ENCODE measurements at places on chromosomes 7 and 10.

DNA sequence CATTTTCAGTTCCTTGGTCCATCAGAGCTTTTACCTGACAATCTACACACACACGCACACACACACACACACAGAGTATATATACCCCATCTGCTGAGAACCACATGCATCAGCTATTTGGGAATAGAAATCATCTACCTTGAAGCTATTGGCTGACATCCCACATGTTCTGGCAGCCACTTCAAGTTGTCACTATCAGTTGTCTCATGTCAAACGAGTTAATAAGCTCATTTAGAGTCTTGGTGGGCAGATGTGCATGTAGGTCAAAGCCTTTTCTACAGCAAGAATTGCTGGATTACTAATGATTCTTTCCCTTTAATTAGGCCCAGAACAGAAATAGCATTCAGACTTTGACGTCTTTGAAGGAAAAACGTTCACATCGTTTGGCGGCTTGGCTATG is 36.8 kb downstream of the COL28A1 start:
- DNase-seq: no peak

DNA sequence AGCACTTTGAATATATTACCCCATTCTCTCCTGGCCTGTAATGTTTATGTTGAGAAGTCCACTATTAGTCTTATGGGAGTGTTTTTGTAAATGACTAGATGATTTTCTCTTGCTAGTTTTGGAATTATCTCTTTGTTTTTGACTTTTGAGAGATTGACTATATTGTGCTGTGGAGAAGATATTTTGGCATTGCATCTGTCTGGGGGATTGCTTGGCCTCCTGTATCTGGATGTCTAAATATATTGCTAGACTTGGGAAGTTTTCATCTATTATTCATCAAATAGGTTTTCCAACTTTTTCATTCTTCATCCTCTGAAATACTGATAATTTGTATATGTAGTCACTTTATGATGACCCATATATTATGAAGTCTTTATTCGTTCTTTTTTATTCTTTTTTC is 277.1 kb upstream of the PCDH15 start:
- DNase-seq: no peak

DNA sequence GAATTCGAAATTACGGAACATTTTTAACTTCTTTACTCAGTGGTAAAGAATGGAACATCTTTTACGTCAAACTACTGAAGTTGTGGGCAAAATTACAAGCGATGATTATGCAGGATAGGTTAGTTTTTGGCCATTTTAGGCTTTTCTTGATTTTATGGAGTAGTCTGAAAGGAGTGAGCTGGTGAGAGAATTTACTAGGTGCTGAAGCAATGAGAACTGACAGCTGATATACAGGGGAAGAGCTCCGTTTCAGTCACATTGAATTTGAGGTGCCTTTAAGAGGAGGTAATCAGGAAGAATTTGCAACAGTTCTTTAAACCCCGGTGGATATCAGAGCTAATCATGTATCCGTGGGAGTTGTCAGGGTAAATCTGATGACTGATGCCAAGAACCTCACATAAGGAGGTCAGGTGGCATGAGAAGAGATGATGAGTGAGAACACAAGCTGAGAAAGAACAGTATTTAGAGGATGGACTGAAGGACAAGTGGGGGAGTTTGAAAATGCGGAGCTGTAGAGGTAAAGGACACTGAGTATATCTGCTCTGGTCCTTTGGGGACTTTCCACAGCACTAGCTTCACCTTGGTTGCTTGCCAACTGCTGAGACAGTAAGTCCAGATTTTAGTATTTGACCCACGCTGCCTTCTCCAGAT is 104.3 kb downstream of the AHR start:
- DNase-seq: no peak

DNA sequence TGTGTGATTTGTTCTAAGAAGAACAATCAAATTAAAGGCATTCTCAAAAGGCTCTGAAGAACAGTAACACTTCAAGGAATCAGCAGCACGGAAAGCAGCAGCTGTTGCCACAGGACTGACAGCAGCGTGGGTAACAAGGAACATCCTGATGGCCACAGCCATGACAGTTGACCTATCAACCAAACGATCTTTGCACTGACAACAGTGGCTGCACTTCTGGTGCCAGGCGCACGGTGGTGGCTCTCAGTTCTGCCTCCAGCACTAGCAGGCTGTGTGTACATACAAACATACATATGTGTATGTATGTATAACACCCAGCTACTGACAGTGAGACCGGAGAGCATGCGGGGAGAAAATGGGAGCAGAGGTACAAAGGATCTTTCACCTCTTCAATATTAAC is 114.1 kb downstream of the ZFAND4 start:
- DNase-seq: no peak

GRCh38 chr10:99532687-99533495 is at the start of gene NKX2-3:
Gene NKX2-3, plus strand, starts transcription at chr10:99532942. Its CDS starts 190 bp downstream, at chr10:99533132.
- DNase-seq: no peak

DNA sequence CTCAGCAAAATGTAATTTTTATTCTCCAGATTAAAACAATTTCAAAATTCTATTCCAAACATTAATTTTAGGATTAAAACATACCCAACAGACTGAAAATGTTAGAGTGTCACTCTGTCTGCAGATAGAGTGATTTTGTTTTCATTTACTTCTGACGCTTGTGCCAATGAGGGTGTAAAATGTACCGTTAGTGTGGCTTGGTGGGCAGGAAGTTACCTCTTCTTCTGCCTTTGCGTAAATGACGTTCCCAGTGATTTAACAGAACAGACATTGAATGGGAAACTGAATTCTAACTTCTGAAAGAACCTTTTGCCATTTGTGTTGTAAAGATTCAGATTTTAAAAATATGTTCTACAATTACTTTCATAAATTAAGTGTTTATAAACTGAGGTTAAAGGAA is 47.0 kb upstream of the DRGX start:
- DNase-seq: no peak

DNA sequence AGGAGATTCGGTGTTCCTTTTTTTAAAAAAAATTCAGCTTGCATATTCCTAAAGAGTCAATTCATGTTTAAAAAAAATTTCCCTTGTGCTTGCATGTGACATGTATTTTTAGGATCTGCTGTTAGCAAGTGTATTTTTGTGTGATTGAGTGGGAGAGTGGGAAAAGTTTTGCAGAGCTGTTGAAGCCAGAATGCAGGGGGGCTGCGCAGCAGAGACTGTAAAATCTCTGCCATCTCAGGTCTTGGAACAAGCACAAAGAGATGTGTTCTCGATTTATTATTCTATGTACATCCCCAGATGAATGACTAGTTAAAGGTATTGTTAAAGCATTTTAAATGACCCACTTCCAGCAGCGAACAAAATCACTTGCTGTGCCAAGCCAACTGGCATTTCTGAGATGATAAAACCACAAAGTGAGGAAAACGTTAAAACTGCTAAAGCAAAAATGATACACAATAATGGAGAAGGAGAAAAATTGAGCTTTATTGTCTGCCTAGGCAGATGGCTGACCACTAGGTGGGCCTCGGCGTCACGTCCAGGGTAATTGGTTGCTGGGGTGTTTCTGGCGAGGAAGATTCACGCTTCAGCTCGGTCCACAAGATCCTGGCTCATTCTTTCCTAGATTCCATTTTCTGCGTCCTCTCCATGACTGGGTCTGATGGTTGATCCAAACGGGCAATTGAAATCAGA is 67.0 kb upstream of the ATRNL1 start:
- no peak for DNase-seq

- no peak for DNase-seq
These were observed 639.2 kb downstream of the KCNMA1 start for GRCh38 chr10:76998451-76998850.

- DNase-seq: no peak
These were observed 134.3 kb downstream of the ZMYND11 start for GRCh38 chr10:269440-270074.

DNA sequence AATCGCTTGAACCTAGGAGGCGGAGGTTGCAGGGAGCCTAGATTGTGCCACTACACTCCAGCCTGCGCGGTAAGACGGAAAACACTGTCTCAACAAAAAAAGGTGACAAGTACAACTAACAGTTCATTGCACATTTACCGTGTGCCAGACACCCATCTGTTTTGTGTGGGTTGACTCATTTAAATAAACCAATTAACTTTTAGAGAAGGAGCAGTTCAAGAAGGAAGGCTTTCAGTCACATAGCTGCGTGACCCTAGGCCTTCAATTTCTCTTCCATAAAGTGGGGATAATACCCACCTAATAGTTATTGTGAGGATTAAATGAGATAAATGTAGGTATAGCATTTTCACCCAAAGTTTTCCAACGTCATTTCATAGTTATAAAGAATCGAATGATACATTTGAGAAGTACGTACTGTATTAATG is 52.3 kb upstream of the KDM7A start:
- DNase-seq: no peak

DNA sequence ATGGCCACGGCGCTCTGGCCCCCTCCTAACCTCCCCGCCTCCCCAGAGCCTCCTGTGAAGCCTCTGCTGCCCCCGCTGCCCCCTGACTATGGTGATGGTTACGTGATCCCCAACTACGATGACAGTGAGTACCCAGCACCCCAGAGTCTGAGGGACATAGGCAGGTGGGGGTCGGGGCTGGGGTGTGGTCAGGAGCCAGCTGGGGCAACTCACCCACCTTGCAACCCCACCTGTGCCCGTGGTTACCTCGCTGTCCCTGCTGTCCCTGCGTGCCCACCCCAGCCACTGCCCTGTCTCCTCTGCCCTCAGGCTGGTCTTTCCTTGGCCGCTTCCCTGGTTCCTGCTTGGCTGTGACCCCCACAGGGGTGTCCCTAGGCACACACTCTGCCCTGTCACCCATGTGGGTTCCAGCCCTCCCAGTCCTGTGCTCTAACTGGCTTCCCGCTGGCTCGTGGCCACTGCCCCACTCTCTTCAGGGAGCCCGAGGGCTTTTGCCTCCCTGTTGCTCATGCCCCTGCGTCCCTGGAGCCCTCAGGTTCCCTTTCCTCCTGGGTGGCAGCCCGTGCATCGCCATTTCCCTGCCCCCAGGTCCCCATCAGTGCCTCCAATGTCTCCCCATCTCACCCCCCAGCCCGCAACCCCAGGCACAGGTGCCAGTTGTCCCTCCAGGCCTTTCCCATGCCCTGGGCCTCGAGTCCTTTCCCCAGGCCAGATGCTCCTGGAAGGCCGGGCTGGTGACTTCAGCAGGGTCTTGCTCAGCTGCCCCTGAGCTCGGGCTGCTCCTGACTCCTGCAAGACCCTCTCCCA is 4.0 kb downstream of the AEBP1 start:
- no peak for DNase-seq

- no peak for DNase-seq
These were observed 29.0 kb downstream of the TIMM23 start for GRCh38 chr10:46001187-46001756.

GRCh38 chr7:69177941-69178494 is 420.3 kb upstream of the AUTS2 start:
- no peak for DNase-seq

GRCh38 chr10:115093776-115094408 is 727 bp downstream of the ATRNL1 start:
- DNase-seq: no peak

GRCh38 chr7:47604496-47604890 is 22.6 kb upstream of the TNS3 start:
- DNase-seq: no peak

DNA sequence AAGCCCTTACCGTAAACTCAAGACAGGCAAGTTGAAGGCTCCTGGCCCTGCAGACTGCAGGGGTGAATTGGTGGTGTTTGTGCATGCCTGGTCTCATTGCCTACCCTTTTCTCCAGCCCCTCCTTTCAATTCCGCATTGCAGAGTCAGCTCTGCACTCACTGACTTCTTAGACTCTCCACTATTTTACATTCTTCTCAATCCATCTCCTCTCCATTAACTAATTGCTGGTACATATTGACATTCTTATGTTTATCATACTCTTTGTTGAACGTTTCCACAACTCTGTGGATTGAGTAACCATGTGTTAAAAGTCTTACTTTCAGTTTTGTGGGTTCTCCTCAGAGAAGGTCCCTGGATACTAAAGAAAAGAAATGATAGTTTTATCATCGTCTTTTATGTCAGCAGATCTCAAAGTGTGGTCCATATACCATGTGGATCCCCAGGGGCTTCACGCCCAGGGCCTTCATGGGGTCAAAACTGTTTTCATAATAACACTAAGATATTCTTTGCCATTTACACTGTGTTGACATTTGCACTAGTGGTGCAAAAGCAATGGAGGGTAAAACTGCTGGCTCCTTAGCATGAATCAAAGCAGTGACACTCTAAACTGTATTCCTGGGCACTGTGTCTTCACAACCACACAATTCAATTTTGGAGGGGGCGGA is 135.4 kb upstream of the FZD1 start:
- no peak for DNase-seq

DNA sequence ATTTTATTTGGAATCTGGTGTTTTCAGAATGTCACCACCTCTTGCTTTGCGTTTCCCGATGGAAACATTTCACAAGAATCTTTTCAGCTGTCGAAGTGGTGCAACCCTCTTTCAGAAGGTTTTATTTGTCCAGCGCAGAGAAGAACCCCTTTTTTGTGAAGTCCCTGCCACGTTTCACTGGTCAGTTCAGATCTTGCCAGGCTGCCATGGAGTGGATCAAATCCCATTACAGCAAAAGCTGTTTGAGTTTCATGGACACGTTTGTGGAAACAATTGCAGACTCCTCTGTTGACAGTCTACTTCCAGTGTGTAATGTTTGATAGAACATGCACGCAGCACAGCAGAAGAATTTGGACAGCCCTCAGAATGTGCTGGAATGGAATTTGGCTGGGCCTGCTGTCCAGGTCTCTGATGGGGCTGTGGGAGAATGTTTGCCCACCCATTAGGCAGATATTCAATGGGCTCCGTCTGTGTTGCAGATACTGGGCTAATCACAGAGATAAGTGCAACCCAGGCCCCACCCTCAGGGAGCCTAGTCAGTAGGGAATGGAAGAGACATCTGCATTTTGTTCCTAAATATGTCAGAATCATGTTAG is 143.2 kb downstream of the GRK5 start:
- DNase-seq: no peak

DNA sequence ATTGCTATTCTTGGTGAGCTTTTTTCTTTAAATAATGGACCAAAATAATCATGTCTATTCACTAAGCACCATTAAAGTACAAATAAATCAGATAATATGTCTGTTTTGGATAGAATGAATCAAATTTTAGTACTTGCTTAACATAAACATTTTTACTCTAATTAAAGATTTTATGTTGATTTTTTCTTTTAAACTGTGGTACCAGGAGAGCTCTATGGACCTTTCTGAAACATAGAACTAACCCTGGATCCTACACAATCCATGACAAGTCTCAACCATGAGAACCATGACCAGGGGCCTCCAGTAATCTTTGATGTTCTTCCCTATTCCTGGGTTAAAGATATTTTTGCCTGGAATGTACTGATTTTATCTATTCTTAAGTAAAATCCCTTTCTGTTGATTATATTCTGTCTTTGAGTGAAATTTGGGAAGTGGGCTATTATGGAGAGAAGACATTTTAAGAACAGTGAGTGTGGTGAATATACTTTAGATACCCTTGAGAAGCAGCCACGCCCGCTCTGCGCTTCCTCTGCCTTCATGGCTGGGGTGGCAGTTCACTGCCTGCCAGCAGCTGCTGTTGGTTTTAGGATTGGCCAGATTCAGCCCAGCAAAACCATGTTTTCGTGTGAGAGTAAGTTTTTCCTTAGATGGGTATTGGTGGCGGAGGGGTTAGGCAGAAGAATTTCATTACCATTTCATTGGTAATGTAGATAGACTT is 42.2 kb upstream of the BHLHA15 start:
- no peak for DNase-seq
